ENCODE measurements at places on chromosomes 16 and 17. TPM values are rescaled to one million over a fixed set of nuclear protein-coding genes. Genes with fewer than 3 reads are reported as not detected.

The TNFRSF13B gene
- not detected for total RNA-seq

The ERN2 gene
- total RNA-seq: not detected

The CCDC78 gene
- total RNA-seq: 0.52 TPM

The ABCA3 gene
- 9.6 TPM for total RNA-seq

The IL32 gene
- 65.4 TPM for total RNA-seq

DNA sequence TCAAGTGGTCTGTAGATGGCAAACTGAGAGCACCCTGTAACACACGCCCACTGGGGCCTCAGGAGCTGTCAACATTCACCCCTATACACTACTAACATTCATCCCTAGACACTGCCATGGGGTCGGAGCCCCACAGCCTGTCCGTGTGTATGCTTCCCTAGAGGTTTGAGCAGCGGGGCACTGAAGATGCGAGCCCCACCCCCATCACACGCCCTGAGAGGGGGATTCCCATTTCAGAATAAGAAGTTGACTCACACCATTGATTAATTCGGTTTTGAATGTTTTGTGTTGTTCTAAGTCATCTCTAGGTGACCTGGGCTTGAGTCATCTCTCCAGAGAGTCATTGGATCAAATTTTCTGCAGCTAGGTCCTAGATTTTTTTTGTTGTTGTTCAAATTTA is 37.3 kb upstream of the MMD start:
- no peak for DNase-seq

DNA sequence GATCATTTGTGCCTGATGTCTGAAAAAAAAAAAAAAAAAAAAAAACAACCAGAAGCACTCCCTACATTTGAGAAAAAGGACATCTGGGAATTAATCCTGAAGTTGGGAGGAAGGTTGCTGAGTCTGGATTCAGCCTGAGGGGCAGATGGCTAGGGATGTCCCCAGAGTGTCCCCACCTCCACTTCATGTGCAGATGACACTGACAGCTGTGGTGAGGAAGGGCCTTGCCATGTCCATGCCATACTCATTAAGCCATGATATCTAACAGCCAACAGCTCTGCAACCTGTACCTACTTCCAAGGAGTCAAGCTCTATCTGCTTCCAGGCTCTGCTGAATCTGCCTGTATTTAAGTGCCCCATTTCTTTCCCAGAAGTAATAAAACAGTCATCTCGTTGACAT is 356.0 kb downstream of the CA10 start:
- DNase-seq: no peak

The MMP2 gene
- 826 TPM for total RNA-seq

DNA sequence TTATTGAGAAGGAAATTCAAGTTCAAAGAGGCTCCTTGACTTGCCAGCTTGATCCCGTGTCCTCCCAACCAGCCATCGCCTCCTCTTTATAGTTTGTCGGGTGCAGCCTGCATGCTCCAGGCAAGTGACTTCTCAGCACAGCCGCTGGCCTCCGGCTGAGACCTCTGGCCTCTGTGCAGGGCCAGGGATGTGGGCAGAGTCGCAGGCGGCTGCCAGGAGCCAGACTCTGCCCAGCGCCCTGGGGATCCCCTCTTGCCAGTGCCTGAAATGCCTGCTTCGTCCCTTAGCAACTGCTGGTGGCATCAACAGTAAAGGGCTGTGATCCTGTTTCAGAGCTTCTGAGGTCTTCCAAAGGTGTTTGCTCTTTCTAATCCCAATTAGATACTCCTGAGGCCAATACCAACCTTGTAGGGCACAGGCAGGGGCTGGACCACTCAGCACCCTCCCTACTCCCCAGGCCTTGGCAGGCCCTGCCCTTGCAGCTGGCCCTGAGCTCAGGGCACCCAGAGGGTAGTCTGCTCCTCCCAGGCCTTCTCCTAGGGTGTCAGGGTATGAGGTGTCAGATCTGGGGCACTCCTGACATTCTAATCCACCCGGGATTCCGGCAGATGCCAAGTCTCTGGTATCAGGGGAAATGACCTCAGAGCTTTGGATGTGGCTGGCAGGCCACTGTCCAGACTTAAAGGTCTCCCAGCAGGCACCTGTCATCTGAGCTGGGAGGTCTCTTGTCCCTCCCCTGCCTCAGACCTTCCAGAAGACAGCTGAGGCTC is 68.0 kb upstream of the SIAH1 start:
- DNase-seq: no peak

GRCh38 chr17:33776304-33776703 is 478.8 kb upstream of the CCL2 start:
- DNase-seq: no peak

The ASPA gene
- 9.7 TPM for total RNA-seq

GRCh38 chr17:68694791-68695485 is 93.8 kb upstream of the FAM20A start:
- no peak for DNase-seq

- DNase-seq: no peak
These were observed 6.9 kb upstream of the SLC7A6 start for GRCh38 chr16:68257251-68257905.

GRCh38 chr16:27641260-27641659 is 91.3 kb downstream of the KATNIP start:
- peak; percentile 3 for DNase-seq

DNA sequence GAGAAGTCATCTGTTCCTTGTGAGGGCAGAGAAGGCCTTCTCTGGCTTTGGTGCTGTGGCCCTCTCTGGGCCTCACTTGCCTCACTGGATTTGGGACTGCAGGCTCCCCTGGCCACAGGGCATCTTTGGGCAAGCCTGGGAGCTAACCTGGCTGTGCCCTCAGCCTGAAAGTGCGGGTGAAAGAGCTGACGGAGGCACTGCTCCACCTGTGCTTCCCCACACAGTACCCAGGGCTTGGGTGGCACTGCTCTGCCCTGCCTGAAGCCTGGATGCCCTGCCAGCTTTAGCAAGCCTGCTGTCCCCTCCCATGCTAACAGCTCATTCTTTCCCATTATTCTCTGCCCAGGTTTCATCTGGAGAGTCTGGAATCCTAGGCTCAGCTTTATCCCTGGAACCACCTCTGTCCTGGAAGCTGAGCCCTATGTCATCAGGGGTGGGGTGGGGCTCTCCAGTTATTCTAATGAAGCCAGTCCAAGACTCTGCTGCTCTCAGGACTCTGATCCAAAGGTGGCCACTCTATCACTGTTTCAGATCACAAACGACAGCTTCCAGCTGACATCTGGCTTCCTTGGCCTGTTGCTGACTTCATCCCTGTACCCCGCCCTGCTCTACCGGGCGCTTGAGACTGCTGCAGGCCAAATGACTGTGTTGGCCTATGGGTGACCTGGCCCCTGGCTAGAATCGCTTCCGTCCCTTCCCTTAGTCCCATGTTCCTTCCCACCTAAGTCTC is 29.3 kb downstream of the HIC1 start:
- no peak for DNase-seq

DNA sequence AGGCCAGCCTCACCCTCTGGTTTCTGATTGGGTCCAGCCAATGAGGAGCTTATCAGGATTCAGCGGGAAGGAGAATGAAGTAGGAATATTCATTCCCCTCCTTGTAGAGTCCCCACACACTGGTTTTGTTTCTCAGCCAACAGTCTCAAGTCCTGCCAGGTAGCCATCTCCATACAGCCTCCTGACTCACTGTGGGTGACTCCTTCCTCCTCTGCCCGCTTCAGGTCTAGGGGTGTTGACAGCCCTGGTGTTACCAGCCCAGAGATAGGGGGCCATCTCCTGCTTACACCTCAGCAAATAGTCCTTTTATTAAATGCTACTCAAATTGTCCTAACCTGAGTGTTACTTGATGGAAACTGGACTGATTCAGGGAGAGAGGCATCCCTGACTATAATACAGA is 4.0 kb upstream of the MFAP4 start:
- DNase-seq: peak; percentile 25

The MEIOB gene
- not detected for total RNA-seq

The KRT27 gene
- not detected for total RNA-seq

The SMTNL2 gene
- total RNA-seq: 3.0 TPM

- no peak for DNase-seq
These were observed 62.6 kb upstream of the RASL10B start for GRCh38 chr17:35668802-35669201.

DNA sequence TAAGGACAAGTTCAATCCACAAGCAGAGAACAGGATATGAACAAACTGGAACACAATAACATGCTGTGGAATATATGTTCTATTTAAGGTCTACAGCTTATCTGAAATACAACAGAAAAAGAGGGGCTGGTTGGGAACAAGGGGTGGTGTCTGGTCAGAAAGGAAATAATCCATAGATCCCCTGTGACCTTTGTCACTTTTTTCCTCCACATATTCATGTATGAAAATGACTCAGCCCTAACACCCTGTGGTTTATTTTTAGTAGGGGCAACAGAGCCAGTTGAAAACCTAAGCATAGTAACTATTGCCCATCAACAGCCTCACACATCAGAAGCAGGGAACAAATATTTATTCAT is 12.3 kb upstream of the SPAG9 start:
- no peak for DNase-seq

The CCDC47 gene
- 58.5 TPM for total RNA-seq

- DNase-seq: no peak
These were observed 266.7 kb downstream of the SOX9 start for GRCh38 chr17:72387487-72387886.

The OXLD1 gene
- 21.2 TPM for total RNA-seq

DNA sequence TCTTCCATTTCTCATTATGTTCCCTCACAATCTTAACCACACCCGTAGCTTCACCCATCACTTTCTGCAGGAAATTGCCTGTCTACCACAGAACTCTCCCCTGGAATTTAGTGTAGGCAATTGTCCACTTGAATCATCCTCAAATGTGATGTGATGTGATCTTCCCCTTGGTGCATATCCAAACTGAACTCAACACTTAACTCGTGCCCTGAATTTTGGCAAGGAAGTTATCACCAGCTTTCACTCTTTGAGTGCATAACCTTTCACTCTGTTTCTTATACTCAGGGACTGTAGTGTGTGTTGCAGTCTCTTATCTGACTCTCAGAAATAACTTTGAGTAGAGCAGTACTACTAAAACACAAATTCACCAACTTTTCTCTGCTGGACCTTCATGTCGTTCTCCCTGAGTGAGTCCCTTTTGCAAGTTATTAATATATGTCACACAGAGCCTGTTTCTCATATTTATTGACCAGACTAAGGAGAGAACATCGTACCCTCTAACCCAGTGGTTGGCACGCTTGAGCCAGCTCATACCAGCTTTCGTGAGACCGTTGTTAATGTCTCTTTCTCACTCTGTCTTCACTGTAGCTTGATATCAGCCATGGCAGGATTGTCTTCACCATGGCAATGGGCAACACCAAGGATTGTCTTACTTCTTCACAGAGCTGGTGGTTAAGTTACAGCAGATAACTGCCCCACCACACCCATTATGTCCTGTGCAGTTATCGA is 558.9 kb upstream of the HSBP1 start:
- DNase-seq: no peak

The EFCAB13 gene
- 12.2 TPM for total RNA-seq

GRCh38 chr16:85192238-85193114 is 80.2 kb upstream of the CIBAR2 start:
- DNase-seq: no peak

GRCh38 chr16:50369133-50369804 is 481 bp upstream of the BRD7 start:
- DNase-seq: no peak

The CHST4 gene
- total RNA-seq: not detected

The DUXB gene
- not detected for total RNA-seq

The ZNF207 gene
- 113 TPM for total RNA-seq

DNA sequence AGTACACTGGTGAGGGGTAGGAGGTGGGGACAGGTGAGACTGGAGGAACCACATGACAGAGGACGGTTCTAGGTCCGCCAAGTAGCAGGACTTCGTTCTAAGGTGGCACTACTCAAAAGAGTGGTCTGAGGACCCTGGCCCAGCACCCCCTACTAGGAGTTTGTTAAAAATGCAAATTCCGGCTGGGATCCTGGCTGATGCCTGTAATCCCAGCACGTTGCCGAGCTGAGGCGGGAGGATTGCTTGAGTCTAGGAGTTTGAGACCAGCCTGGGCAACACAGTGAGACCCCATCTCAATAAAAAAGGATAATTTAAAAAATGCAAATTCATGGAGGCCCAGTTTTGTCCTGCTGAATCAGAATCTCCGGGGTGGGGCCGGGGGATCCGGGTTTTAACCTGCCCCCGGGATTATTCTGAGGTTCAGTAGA is 59.1 kb downstream of the WSB1 start:
- DNase-seq: no peak

GRCh38 chr17:34133350-34133749 is 121.7 kb upstream of the CCL2 start:
- no peak for DNase-seq

DNA sequence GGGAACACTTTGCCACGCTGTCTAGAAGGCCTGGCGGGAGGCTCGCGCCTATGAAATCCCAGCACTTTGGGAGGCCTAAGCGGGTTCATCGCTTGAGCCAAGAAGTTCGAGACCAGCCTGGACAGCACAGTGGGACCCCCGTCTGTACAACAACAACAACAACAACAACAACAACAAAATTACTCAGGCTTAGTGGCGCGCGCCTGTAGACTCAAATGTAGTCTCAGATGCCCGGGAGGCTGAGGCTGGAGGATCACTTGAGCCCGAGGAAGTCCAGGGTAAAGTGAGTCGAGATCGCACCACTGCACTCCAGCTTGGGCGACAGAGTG is 297 bp upstream of the SLFN13 start:
- DNase-seq: no peak

GRCh38 chr16:8907096-8907495 is 24.9 kb downstream of the LITAFD start:
- no peak for DNase-seq

DNA sequence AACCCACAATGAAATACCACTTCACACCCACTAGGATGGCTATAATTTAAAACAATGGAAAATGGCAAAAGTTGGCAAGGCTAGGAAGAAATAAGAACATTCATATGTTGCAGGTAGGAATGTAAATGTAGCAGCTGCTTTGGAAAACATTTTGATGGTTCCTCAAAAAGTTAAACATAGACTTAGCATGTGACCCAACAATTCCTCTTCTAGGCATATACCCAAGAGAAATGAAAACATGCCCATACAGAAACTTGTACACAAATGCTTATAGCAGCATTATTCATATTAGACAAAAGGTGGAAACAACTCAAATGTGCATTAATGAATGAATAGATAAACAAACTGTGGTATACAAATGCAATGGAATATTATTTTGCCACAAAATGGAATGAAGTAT is 36.1 kb downstream of the MEOX1 start:
- no peak for DNase-seq
